Kidney (tissue), 22 donors: ENCODE measurements at places on chromosomes 7 and 10.

GRCh38 chr10:21191512-21191911, 294.4 kb upstream of the NEBL start:
- no peak for DNase-seq

DNA sequence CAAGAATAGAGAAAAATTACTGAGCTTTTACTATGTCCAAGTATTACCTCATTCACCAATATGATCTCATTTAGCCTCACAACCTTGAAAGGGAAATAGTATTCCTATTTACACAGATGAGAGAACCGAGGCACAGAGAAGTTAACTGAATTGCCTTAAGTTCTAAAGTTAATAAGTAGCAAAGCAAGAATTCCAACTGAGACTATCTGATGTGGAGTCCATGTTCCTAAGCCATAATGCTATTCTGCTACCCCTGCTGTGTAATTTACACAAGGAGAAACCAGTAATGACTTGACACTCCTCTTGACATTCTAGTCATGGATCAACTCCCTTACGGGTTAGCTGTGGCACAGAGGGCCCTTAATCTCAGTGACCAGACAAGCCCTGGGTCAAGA, 60.7 kb downstream of the ABCB4 start:
- no peak for DNase-seq

- no peak for DNase-seq
Observed at GRCh38 chr10:69500864-69501468, 49.7 kb downstream of the TSPAN15 start.

GRCh38 chr10:115771755-115772154, 501.3 kb downstream of the GFRA1 start:
- no peak for DNase-seq

DNA sequence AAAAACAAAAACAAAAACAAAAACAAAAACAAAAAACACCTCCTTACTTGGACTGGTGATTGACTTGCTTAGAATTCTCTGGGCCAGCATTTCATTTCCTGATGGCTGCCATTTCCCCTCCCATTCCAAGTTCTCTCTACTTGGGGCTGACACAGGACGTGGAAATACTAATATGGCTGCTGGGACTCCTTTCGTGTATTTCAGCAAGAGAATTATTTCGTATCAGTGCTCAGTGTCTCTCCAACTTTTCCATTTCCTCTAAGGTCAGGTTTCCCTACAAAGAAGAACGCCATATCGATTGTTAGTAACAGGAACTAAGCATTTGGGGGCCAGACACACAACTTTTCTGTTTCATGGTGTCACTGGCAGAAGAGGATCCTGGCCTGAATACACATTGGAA, 22.5 kb upstream of the VAX1 start:
- DNase-seq = peak; percentile 27

DNA sequence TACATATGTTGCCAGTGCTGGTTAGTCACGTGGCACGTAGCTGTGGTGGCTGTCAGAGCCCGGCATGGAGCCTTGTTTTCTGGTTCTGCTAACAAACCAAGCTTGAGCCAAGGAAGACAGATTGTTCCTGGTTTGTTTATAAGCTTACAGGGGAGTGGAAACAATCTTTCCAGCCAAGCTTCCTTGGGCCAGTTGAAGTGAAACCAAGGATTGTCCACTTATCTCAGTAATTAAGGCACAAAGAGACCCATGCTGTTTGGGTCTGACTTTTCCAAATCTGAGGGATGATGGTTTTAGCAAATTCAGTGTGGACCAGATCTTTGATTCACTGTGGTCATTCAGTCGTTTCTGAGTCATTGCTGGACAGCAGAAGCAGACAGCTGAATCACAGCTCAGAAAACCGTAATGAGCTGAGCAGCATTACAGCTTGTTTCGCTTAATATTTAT, 297.3 kb upstream of the COBL start:
- no peak for DNase-seq

DNA sequence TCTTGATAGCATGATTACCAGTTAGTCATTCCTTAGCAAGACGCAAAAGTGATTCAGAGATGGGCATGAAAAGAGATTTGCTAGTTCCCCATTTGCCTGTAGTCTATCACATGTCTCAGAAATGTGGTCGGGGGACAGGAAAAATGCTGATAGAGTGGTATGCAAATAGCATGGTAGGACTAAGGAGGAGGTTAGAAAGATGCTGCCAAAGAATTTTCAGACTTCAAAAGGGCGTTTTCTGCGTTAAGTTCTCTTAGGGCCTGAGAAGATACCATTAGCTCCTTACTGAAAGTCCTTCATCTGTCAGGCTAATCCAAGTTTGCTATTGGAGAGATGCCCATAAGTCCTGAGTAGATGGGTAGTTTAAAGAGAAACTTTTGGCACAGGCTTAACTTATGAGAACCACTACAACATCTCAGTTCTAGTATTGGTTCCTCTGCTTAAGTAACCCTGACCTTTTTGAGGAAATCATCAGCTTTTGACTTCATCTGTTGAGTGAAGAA, 2.7 kb downstream of the CALD1 start:
- DNase-seq = no peak
